Kidney (tissue), 22 donors: ENCODE measurements at places on chromosomes 7 and 10. TPM values are rescaled to one million over a fixed set of nuclear protein-coding genes. Genes with fewer than 3 reads are reported as not detected.

Gene LRGUK
- total RNA-seq = 3.8 TPM

- H3K27ac ChIP-seq = no peak overlapping the region
- H3K27me3 ChIP-seq = no peaks in the 10 kb centered on the region
- H3K36me3 ChIP-seq = no peaks in the 10 kb centered on the region
- H3K4me1 ChIP-seq = no peaks in the 10 kb centered on the region
Observed at GRCh38 chr7:67489881-67490280, 493.2 kb downstream of the TYW1 start.

- DNase-seq = peak; percentile 69
- H3K36me3 ChIP-seq = no peaks in the 10 kb centered on the region
- peak overlapping the region; percentile 39 for H3K4me3 ChIP-seq
- no peaks in the 10 kb centered on the region for H3K4me1 ChIP-seq
- H3K27me3 ChIP-seq = peaks cover 54% of the 10 kb centered on the region
Observed at GRCh38 chr10:92690211-92690914, 608 bp downstream of the HHEX start.

DNA sequence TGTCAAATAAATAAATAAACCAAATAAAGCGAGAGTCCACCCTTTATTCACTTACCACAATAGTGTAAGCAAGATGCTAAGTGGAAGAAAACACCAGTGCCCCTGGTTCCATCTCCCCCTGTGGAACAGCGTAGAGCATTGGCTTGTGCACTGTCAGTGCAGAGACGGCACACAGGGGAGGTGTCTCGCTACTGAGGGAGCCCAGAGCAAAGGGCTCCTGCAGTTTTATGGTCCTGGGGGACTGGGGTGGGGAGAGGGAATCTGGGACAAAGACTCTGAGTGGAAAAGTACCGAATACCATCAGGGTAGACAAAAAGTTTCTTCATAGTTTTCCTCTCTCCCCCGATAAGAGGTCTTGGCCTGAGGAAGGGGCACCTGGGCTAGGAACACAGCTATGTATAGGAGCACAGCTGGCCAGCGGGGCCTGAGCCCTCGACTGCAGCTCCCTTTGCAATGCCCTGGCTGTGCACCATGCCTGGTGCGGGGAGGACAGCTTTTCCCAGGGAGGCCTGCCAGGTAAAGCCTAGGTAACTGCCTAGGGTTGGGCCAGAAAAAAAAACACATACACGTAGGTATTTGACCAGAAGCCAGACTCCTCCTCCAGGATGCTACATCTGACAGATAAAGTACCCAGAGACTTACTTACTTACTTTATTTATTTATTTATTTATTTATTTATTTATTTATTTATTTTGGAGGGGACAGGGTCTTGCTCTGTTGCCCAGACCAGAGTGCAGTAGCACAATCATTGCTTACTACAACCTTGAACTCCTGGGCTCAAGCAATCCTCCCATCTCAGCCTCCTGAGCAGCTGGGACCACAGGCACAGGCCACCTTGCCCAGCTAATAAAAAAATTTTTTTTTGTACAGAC, 88.8 kb upstream of the KIF5B start:
- DNase-seq = no peak
- no peaks in the 10 kb centered on the region for H3K4me1 ChIP-seq
- H3K27ac ChIP-seq = no peak overlapping the region
- H3K27me3 ChIP-seq = no peaks in the 10 kb centered on the region
- H3K4me3 ChIP-seq = no peak overlapping the region
- H3K36me3 ChIP-seq = no peaks in the 10 kb centered on the region

Gene FFAR4
- 1.0 TPM for total RNA-seq

Gene SPDYE1
- total RNA-seq = not detected

Gene FAM25C
- not detected for total RNA-seq

DNA sequence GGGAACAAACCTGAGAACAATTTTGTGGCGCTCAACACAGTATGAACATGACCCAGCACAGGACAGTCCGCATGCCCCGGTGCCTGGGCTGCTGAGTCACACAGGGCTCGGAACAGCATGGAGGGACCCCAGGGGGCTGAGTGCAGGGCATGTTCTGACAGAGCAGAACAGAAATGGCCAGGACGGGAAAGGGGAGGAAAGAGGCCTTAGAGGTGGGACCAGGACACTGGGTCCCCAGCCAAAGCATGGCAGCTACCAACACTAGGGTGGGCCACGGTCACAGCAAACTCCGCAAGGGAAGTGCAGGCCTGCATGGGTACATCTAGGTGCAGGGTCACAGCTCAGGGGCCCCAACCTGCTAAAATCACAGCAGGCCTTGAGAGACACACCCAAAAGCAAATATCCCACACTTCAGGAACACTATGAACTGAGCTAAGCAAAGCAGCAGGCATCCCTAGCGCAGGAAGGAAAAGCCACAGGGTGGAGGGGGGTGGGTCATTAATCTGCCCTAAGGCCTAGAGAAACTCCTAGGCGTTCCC, 5.6 kb downstream of the IMPDH1 start:
- H3K4me3 ChIP-seq = no peak overlapping the region
